Kidney epithelial cell (primary cell): ENCODE measurements at places on chromosomes 3 and 15.

DNA sequence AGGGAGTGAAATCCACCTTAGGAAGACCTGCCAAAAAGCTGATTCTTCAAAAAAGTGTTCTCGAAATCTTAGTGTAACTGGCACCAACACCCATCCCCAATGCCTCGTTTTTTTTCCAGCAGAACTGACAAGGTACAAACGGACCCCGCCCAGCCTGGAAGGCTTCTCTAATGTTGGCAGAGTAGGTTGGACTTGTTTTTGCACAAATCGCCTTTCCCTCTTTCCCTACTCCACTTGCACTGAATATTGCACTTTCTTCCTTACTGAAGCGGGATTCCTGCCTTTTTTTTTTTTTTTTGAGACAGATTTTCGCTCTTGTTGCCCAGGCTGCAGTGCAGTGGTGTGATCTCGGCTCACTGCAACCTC is 544 bp upstream of the TIMMDC1 start:
- no peak for DNase-seq

DNA sequence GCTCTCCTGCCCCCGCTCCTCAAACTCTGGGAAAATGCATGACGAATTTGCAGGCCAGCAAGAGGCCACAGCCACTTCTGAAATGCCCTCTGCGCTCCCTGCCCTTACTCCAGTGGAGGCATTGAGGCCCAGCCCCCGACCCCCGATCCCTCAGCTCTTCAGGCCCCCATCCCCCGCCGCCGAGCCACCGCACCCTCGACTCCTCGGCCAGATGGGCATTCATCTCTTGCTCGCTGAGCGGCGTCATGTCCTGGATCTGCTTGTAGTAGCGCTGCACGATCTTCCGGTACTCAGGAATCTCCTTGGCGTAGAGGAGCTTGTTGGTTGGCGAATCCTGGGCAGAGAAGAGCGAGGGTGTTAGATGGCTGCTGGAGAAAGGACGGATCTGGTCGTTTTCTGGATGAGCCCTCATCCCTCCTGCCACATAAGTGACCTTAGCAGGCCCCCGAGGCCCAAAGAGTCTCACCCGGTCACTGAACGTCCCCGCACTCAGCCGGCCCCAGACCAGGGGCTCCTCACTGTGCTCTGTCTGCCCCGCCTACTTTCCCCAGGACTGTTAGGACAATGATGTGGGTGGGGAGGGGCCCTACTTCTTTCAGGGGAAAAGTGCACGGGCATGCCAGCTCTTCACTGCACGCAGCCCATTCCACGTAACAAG is 14.0 kb downstream of the H1-8 start:
- DNase-seq = no peak

DNA sequence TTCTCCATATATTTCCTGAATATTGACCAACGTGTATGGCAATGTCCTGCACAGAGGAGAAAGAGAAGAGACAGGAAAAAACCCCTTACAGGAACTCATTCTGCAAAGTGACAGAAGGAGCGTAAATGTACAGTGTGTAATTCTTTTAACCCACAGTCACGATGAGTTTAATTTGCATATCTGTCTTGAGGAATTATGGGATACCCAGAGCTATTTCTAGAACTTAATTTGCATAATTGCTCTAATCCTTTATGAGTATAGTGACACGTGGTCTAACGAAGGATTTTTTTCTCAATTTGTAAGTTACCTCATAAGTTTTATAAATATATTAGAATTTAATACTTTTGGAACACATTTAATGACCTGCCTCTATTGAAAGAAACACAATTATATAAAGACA is 9.8 kb downstream of the GPR27 start:
- no peak for DNase-seq

GRCh38 chr3:106086038-106086437 is 217.2 kb upstream of the CBLB start:
- no peak for DNase-seq
